ENCODE measurements at places on chromosomes 3 and 15.

DNA sequence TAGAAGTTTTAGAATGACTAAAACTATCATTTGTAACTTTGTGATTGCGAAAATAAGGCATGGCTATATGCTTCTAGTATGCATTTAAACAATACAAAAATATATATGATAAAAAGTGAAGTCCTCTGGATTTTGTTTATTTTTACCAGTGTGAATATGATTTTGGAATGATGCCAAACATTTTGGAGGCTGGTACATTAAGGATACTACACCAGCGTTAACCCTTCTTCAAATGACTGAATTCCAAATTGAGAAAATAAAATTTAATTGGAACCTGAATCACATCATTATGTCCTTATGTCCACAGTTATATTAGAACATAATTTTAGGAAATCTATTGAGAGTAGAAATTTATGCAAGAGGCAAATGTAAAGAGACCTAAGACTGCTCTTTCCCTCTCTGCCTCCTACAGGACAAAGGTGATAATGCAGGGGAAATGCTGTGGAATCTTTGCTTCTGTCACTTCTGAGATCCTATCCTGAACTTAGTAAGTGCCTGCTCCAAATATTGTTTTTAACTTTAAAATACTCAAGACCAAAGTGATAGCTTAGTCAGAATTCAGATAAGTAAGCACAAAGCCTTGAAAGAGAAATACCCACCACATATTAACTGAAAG, 121.1 kb upstream of the NANOGP8 start:
- no peak for DNase-seq

DNA sequence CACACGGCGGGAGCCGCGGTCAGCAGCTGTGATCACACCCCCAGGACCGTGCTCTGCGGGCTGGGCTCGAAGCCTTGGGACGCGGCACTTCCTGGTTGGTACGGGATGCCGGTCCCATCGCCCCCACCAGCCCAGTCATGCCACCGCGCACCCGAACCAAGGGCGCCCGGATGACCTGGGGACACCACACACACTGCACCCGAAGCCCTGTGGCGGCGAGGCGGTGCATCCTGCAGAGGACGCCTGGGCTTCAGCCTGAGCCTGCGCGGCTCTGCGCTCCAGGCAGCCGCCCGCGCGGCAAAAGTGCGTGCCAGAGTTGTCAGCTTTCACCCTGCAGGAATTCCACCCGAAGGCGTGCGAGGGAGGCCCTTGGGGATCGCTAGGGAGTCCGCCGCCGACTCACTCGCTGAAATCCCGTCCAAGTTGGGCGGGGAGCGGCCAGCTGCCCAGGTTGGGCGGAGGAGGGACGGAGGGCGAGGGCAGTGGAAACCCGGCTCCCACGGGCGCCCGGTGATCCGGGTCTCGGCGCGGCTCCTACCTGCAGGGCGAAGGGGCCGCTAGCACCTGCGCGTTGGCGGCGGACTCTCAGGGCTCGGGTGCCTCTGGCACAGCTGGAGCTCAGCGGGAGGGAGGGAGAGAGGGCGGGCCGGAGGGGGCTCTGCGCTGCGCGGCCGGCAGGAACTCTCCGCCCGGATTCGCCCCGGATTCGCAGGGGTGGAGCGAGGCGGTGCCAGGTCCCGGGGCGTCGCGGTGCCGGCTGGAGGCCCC, at the start of gene PLD1:
TSS of gene PLD1 (minus strand) at position 623 of the 768 bp plus-strand sequence. CDS start 72,432 bp downstream, outside the sequence.
- no peak for DNase-seq

DNA sequence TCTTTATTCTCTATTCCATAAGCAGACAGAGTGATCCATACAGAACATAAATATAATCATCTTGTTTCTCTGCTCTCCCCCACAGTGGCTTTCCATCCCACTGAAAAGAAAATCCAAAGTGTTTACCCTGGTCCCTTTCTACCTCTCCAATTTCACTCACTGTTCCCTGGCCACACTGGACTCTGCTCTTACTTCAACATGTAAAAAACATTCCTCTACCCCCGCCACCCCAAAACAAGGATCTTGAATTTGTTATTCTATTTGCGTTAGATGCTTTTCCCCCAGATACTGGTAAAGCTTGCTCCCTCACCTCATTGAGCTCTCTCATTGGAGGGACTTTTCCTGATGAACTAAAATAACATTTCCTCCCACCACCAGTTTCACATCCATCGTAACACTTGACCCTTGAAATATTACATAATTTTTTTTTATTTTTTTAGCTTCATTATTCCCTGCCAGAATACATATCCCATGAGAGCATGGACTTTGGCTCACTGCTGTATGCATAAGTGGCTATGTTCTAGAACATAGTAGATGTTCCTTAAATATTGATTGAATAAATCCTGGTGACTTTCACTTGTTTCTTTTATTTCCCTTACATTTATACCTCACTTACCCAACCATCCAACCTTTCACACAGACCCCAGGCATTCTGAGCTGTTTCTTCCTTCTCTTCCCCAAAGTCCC, 162.7 kb upstream of the MEIS2 start:
- DNase-seq: no peak

- DNase-seq: no peak
Observed at GRCh38 chr3:182115328-182116015, 403.7 kb downstream of the SOX2 start.

- DNase-seq: no peak
Observed at GRCh38 chr15:70100474-70101341, 3.0 kb upstream of the TLE3 start.

- no peak for DNase-seq
Observed at GRCh38 chr3:147298511-147298982, 107.8 kb downstream of the ZIC4 start.

GRCh38 chr3:172855037-172855436, 104.5 kb downstream of the ECT2 start:
- no peak for DNase-seq

GRCh38 chr3:150080058-150080730, 109.5 kb upstream of the PFN2 start:
- no peak for DNase-seq

- DNase-seq: no peak
Observed at GRCh38 chr15:60480888-60481287, 1.9 kb upstream of the ICE2 start.

DNA sequence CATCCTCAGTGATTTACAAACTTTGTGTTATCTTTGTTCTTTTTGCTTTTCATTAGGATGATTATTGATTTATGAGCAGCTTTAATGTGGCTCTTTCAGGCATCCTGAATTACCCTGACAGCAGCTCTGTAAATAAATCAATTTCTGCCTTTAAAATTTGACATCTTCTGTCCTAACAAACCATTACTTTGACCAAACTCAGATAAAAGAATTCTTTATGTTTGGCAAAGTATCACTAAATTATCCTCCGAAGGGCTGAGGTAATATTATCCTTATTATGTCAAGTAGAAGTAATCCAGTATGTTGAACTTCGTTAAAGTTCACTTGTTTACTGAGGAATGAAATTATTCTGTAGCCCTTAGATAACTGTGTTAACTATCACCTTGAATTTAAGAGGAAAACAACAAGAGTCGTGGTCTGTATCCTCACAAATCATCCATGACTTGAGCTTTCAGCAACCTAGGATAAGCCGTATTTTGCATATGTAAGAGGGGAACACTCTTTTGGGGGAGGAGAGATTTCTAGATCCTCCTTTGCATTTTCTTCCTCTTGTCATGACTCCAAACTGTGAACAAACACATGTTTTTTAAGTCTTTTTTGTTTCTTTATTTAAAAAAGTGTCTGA, 173.2 kb upstream of the STAC start:
- no peak for DNase-seq

- no peak for DNase-seq
Observed at GRCh38 chr3:105823149-105823867, 45.5 kb downstream of the CBLB start.

GRCh38 chr3:105118905-105119304, 247.8 kb upstream of the ALCAM start:
- no peak for DNase-seq

DNA sequence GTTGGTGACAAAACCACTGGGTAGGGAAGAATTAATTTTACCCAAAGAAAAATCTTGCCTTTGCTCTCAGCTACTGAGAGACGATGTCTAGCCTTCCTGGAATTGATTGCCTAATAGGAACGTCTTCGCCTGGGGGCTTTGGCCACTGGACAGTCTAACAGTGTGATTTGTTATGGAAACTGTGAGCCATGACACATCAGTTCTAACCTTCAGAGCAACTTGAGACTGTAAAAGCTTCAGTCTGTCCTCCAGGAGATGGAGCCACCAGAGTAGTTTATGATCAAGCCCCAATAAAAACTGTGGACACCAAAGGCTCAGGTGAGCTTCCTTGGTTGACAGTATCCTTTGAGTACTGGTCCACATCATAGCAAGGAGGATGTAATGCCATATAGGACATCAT, 235.8 kb upstream of the TMCO5A start:
- DNase-seq: no peak

- DNase-seq: no peak
Observed at GRCh38 chr3:142907996-142908395, 19.1 kb upstream of the PCOLCE2 start.

DNA sequence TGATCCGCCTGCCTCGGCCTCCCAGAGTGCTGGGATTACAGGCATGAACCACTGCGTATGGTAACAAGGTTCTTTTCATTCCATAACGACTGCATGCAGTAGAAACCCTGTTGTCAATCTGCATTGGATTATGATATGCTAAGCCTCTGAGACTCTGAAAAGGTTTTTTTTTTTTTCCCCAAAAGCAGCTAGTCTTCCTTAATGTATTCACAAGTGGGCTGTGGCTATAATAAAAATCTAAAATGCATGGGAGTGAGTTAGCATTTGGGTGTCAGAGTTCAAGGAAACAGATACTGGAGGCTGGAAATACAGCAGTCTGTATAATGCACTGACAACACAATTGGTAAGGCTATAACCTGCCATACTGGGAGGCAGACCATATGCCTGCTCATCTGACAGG, 218.1 kb downstream of the NSUN3 start:
- no peak for DNase-seq

- no peak for DNase-seq
Observed at GRCh38 chr15:85365980-85366379, 14.4 kb upstream of the AKAP13 start.

GRCh38 chr15:93073465-93073952, 15.5 kb downstream of the RGMA start:
- DNase-seq: no peak

DNA sequence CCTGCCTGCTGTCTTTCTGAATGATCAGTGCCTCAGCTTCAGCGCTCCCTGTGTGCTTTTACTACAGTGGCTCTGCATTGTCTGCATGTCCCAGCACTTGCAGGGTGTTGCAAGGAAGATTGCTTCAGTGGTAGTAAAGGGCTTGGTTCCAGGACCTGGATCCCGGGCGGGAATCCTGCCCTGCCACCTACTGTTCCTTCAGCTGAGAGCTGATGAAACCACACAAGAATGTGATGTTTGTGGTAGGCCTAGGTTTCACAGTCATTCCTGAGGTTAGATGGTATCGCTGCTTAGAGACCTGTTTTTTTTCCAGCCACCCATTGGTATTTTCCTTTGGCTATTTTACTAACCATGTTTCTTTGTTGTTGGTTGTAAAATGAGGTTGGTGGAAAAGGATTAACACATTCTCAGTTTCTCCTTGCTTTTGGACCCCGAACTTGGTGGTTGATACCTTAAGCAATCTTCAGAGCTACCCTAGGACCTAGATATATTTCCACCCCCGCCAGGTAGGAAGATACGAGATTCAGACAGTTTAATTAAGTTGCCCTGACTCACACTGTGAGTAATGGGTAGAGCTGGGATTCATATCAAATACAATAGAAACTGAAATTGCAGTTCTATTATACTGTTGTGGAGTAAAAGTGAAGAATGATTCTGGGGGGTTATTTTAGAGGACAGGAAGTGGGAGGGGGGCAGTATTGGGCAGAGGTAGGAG, 11.4 kb downstream of the GPR87 start:
- DNase-seq: no peak

GRCh38 chr3:1072041-1072440, 20.8 kb upstream of the CNTN6 start:
- no peak for DNase-seq

DNA sequence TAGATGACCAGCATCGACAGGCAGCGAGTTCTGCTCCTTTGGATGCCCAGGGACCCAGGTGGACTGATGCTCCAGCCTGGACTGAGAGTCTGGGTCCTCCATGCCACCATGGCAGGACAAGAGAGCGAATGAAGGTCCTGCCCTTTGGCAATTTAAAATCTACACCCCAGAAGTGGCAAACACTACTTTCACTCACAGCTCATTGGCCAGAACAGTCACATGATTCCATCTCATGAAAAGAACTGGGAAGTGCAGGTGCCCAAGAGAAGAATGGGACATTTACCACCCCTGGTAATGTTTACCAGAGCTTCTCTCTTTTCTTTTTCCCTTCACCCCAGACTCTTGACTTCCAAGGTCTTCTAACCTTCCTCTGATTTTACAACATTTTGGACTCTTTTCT, 87.8 kb upstream of the SLCO3A1 start:
- DNase-seq: no peak

DNA sequence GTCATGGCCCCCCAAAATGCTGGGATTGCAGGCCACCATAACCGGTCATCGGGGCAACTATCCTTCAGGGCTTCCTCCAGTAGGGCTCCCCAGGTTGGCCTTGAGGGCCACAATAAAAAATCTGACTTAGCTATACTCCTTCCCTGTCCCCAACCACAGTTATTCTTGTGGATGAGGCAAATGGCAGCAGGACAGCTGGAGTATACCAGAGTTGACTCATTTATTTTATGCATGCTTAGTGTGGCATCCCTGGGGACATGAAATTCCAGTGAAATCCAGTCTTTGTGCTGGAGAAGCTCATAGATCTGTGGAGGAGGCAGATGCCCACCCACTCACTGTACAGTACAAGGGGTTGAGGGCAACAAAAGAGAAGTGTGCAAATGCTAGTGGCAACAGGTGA, 109.5 kb downstream of the RORA start:
- no peak for DNase-seq

- DNase-seq: no peak
Observed at GRCh38 chr3:165210132-165210531, 13.9 kb upstream of the SLITRK3 start.

DNA sequence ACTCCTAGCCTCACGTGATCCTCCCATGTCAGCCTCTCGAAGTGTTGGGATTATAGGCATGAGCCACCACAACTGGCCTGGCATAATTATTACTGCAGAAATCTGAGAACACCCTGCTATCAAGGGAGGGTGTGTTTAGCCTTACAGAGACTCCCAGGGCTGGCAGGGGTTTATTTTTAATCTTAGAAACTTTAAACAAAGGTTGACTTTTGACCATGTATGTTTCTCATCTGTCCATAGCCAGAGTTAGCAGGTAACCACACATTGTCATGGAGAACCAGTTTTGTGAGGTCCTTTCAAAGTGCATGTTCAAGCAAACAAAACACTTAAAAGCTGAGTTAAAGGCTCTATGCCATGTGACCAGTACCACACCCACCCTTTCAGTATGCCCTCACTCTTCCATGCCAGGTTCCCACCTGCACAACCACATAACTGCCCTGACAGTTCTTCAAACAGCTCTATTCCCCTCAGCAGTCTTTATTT, 11.1 kb downstream of the SIAH2 start:
- DNase-seq: no peak

GRCh38 chr3:135803028-135803692, 162.4 kb upstream of the PPP2R3A start:
- DNase-seq: no peak
